Neural progenitor cell (in vitro differentiated cells): ENCODE measurements at places on chromosomes 7 and 10.

- no peak for DNase-seq
Observed at GRCh38 chr7:1572111-1572822, 2.4 kb upstream of the PSMG3 start.

DNA sequence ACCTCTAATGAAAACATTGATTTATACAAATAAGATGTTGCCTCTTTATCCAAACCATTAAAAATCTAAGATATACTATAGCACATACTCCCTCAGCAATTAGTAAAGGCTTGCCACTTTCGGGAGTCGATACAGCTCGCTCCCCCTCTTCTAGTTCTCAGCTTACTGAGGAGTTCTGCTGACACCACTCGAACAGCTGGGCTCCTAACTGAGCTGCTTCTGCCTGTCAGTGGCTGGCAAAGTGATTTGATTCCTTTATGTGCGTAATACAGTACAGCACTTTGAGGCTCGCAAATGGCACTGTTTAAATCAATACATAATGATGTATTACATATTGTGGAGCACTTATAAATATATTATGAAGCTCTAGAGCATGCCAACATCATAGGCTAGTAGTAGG lies 241.8 kb downstream of the CREB5 start:
- DNase-seq, result no peak

- peak; percentile 61 for DNase-seq
Observed at GRCh38 chr7:50376056-50376820, 71.7 kb downstream of the IKZF1 start.

DNA sequence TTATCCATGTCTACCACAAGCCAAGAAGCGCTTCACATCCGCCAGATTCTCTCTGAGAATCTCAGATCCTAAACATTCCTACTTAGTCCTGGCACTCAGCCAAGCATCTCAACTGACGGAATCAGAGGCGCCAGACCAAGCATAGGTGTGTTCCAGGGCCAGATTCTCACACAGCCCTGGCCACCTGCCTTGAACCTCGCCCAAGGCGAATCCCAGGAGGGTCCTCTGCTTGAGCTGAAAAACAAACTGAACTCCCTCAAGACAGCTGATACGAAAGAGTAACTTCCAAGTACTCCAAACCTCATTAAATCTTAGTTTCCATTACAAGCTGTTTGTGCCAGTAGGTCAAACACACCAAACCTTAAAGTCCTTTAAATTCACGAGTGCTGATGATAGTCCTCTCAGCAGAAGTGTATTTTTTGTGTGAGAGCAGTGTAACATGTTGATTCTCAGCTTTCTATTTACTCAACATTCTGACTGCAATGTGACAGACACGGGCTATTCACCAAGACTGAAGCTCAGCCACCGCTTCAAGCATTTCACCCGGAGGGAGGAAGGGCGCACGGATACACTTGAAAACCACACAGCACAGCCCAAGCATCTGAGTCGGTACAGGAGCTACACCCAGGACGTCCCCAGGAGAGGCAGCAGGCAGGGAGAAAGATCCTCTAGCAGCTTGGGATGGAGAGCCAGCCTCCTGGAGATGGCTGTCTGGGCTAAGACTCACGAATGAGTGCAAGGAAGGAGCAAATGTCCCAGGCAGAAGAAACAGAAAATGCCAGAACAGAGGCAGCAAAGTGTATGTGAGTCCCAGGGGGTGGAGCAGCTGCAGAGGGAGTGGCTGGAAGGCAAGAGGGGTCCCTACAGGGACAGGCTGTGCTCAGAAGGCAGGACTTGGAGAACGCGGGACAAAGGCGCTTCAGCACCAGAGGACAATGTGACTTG lies 6.0 kb downstream of the PARD3 start:
- peak; percentile 75 for DNase-seq

GRCh38 chr7:97513326-97513725 lies 218.6 kb upstream of the TAC1 start:
- DNase-seq, result no peak
